ENCODE measurements at places on chromosomes 4 and X.
A peak's percentile ranks its signal among the peaks of the same experiment; 100 is the strongest.

DNA sequence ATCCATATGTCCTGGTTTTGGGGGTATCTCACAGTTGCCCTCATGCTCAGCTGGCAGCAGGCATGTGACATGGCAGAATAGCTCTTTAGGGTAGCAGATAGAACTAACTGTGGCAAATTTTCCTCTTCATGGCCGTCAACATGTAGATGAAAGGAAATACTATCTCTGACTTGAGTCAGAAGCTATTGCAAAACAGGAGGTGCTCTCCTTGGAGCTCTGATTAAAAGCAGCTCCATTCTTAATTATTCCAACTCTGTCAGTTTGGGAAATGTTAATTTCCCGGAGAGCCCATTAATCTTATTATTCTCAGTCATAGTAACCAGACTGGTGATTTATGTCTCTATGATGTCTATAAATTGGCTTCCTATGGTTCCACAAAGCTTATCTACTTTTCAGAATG is 18.2 kb downstream of the IL13RA1 start:
- DNase-seq = no peak

DNA sequence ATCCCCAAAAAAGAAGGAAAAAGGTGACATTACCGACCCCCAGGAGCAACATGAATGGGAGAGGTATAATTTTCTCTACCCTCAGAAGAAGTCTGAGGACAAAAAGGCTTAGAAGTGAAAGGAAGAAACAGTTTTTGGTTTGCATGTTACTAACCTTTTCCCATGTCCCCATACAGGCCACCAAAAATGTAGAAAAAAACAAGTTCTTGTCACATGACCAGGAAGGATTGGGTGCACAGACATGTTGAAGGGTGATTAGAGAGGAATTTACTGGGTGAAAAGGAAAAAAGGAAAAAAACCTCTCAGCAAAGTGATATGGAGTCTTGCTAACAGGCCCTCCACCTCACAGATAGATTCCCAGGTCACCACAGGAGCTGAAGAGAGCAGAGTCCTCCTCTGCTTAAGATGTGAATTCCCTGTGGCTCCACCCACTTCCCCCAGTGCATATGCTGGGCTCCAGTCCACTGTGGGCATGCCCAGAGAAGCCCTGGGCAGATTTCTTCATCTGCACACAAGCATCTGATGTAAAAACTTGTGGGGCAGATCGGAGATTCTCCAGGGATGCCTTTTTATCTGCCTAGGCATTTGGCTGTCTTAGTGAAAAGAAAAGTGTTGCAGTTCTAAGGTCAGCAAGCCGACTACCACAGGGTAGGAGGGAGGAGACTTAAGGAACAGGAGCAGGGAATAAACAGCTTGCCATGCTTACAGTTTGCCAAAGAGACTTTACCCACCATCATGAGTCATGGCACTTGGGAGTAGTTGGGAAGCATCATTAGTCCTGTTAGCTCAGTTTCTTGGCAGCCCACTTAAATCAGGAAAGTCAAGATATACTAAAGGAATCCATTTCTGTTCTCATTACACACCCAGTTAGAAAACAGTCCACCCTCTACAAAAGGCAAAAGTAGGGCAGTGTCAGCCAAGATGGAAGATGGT is 25.0 kb upstream of the PASD1 start:
- no peak for DNase-seq

- no peak for DNase-seq
These were observed 26.3 kb upstream of the ARMCX2 start for GRCh38 chrX:101685923-101686322.

GRCh38 chrX:3592184-3592583 is 121.3 kb downstream of the PRKX start:
- no peak for DNase-seq

- DNase-seq = peak; percentile 66
These were observed 2.3 kb upstream of the SASH3 start for GRCh38 chrX:129777218-129778030.

DNA sequence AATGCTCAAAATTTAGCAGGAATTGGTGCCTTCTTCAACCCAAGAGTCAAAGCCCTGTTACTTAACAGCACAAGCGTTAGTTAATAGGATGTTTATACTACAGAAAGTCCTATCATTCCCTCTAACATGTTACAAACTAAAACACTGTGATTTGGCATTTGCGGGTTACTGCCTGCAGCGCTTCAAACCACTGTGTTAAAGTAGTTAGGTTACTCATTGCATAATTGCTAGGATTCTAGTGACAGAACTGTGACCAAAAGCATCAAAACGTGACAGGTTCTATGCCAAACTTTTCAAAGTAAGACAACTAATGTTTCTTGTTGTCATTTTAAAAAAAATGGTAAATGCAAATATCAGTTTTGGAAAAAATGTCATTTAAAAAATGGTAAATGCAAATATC is 442.8 kb upstream of the ZFP42 start:
- no peak for DNase-seq

GRCh38 chr4:8293131-8293975 is 23.8 kb downstream of the HTRA3 start:
- DNase-seq = no peak

DNA sequence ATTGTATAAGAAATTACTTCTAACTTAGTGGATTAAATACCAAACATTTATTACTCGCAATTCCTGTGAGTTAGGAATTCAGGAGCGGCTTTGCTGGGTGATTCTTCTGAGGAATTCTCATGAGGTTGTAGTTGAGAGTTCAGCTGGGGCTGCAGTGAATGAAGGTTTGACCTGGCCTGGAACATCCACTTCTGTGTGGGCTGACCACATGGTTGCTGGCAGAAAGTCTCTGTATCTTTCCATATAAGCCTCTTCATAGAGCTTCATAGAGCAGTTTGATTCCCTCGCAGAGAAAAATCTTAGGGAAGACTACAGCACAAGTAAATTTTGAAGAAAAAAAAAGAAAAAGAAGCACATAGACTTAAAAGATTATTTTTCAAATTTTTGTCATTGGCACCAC is 339.7 kb upstream of the NWD2 start:
- DNase-seq = no peak

GRCh38 chr4:167826281-167826680 is 266.1 kb upstream of the ANXA10 start:
- DNase-seq = no peak

DNA sequence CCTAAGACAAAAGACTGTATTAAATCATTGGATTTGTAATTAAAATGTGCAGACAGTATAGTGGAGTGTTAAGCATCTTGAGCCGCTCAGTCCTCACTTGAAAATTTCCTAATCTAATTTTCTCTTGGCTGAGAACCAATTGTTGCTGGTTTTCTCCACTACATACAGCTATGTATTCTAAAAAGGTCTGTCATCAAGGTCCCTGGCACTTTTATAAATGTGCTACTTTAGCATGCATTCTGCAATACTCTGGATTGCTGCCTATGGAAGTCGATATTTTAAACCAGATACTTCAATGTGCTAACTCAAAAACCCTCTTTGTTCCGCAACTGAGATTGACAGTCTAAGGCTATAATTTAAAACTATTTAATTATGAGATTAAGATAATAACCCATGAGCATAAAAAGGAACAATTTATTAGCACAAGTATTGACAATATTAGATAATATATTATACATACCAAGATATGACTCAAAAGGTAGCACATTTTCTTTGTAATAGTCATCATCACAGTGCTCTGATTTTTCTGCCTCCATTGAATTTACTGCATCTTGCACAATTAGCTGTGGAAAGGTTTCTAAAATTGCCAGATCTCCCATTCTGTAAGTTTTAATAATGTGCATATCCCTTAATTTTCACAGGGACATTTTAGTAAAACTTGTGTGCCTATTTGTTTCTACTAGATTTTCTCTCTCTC is 815.1 kb downstream of the ADGRL3 start:
- no peak for DNase-seq

- no peak for DNase-seq
These were observed 37.0 kb downstream of the HTT start for GRCh38 chr4:3111461-3111860.

GRCh38 chr4:38957893-38958292 is 74.3 kb downstream of the TMEM156 start:
- peak; percentile 14 for DNase-seq
